Inflammatory macrophage (primary cell): ENCODE measurements at places on chromosomes 4 and X.

DNA sequence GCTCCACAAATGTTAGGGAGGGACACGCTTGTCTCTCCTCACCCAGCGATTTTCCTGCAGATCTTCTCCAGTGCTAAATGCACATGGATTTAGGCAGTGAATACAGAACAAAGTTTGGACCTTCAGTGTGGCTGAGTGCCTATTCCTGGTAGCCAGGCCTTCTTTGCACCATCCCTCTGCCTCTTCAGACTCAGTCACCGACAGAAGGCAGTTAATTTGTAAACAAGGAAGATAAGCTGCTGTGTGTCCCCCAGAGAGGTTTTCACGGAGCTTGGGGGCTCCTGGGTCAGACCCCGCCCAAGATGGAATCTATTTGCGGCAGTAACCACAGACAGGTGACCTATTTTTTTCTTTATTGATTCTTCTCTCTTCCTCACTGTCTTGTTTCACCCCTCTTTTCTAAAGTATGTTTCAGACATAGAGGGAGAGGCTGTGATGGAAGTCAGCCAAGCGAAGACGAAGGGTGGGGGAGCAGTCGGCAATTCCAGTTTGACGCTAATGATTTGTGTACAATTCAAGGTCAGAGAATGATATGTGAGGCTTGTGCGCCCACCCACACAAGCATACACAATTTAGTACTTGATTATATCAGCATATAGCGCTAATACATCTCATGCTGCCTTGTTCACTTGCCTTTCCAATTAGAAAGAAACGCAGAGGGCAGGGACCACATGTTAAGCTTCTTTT lies 200.8 kb downstream of the MGST2 start:
- DNase-seq = no peak

DNA sequence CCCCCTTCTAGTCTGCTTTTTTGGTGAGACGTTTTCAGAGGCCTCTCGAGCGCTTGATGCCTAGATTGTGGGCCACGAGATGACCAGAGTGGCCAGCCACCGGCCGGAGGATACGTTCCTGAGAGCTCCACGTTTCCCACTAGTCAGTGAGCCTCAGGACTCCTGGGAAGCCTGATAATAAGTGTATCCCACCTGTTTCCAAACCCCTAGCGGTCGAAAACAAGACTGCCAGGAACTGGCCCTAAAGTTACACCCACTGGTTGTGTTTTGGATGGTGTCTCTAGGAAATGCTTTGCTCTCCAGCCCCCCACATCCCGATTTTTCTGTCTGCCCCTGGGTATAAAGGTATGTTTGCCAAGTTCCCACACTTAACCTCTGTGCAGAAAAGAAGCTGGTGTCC lies 4.6 kb upstream of the RS1 start:
- no peak for DNase-seq

DNA sequence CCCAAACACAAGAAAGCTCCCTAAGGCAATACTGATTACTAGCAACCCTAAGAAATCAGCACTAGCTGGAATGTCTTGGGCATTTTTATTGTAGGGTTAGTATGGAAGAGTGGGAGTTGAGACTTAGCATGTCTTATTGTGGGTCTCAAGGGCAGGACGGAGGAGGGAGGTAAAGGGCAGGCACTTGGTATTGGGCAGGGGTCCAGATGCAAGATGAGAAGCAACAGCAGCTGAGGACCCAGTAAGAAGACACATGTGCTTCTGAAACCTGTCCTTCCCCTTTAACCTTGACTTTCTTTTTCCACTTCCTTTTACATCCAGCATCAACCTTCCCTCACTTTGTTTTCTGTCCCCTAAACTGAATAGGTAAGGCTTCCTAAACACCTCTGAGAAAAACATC lies 37.4 kb downstream of the LARP7 start:
- no peak for DNase-seq

- no peak for DNase-seq
Measured at GRCh38 chr4:186932196-186932595, 208.5 kb upstream of the FAT1 start.

DNA sequence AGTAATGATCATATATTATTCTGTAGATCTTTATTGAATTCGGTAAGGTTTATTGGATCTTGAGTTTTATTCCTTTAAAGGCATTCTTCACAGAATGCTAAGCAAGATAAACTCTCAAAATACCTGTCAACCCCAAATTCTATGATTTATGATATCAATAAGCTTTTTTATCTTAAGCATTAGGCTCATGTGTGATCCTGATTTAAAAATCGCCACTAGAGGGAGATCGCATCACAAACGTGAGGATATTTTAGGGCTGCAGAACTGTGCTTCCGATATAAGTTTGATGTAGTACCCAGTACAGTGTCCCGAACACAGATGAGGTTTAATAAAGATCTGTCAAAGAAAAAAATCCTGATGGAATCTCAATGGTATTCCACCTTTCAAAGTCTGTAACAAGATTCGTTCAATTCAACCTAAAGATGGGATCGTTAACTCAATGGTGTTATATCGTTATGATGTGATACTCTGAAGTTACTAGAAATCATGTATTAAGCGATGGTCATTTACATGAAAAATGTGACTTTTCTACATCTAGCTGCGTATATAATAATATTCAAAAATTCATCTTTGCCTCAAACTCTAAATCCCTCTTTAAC lies 169.0 kb downstream of the CORIN start:
- DNase-seq = peak; percentile 39

GRCh38 chrX:41478381-41478911 lies 31.3 kb downstream of the NYX start:
- no peak for DNase-seq

DNA sequence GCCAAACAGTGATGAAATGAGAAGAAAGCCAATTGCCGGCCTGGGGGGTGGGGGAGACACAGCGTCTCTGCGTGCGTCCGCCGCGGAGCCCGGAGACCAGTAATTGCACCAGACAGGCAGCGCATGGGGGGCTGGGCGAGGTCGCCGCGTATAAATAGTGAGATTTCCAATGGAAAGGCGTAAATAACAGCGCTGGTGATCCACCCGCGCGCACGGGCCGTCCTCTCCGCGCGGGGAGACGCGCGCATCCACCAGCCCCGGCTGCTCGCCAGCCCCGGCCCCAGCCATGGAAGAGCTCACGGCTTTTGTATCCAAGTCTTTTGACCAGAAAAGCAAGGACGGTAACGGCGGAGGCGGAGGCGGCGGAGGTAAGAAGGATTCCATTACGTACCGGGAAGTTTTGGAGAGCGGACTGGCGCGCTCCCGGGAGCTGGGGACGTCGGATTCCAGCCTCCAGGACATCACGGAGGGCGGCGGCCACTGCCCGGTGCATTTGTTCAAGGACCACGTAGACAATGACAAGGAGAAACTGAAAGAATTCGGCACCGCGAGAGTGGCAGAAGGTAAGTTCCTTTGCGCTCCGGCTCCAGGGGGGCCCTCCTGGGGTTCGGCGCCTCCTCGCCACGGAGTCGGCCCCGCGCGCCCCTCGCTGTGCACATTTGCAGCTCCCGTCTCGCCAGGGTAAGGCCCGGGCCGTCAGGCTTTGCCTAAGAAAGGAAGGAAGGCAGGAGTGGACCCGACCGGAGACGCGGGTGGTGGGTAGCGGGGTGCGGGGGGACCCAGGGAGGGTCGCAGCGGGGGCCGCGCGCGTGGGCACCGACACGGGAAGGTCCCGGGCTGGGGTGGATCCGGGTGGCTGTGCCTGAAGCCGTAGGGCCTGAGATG lies at the start of gene SHOX:
TSS of gene SHOX (plus strand) at position 180 of the 885 bp plus-strand sequence. CDS start at position 287, 107 bp downstream.
- DNase-seq = no peak

DNA sequence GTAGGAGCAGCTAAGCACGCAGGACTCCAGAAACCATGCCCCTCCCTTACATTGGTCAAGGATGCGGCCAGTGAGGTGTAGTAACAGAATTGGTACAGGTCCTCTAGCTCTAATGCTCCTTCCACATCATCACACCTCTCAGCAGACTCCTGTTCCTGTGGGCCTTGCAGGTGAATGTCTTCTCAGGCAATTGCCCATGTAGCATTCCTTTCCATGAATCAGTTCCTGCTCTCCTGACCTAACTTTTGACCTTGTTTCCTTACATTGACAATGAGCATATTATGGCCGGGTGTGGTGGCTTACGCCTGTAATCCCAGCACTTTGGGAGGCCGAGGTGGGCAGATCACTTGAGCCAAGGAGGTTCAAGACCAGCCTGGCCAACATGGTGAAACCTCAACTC lies 31.3 kb downstream of the MAP7D3 start:
- DNase-seq = no peak

DNA sequence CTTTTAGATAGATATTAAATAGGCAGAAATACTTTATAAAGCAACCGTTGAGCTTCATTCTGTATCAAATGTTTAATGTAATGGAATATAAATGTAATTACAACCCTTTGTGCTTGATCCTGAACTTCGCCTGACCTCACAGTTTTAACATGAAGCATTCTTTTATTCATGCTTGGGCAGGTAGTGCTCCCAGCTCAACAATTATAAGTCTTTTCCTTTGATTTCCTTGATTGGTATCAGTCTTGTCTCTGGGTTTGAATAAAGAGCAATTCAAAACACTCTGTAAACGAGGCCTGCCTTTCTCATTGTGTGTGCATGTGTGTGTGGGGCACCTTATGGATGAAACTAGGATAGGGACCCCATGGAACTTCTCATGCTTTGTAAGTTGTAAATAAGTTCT lies 6.8 kb downstream of the METAP1 start:
- DNase-seq = no peak

- DNase-seq = no peak
Measured at GRCh38 chr4:103289186-103289585, 91.0 kb upstream of the CENPE start.

DNA sequence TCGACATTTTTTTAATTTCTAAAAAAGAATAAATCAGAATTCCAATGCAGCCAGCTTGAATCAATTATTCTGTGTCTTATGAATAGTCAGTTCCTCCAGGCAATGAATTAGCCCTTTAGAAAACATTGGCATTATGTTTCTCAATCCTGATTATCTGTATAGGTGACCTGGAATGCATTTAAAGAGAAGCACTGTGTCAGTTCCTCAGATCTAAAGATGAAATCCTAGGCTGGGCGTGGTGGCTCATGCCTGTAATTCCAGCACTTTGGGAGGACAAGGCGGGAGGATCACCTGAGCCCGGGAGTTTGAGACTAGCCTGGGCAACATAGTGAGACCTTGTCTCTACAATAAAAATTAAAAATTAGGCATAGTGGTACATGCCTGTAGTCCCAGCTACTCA lies 43.5 kb downstream of the MND1 start:
- no peak for DNase-seq

- DNase-seq = no peak
Measured at GRCh38 chrX:78573630-78574029, 85.5 kb downstream of the RTL3 start.

DNA sequence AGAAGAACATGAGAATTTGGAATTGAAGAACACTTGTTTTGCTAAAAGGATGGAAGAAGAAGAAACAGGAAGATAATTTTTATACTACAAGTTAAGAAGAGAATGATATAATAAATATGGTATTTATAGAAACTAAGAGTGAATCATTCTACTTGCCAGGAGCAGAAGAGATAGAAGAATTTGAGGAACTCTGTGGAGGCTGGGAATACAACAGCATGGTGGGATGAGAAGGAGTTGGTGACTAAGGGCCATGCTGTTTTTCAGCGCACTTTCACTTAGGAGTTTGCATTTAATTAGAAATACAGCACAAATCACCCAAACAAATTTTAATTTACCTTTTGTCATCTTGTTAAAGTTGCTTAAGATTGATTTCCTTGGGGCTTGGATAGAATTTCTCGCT lies 20.5 kb downstream of the HADH start:
- peak; percentile 19 for DNase-seq

GRCh38 chr4:99847362-99847976 lies 30.8 kb downstream of the DAPP1 start:
- DNase-seq = peak; percentile 32

- no peak for DNase-seq
Measured at GRCh38 chr4:150593996-150594395, 12.0 kb downstream of the MAB21L2 start.

DNA sequence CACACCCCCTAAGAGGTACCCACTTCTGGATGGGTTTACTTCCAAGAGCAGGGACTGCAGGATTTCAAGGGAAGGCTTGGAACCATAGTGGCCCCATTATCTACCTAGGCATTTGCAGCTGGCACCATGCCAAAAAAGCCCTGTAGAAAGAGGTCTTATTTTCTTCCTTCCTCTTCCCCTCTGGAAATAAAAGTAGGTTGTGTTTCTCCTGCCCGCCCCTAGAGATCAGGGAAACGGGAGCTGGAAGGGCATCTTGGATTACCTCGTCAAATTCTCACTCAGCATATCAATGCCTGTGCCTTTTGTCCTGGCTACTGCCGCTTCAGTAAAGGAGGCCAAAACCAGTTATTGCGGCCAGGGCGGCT lies 1.6 kb downstream of the SCD5 start:
- DNase-seq = no peak

GRCh38 chrX:70262952-70263567 lies 3.1 kb upstream of the P2RY4 start:
- DNase-seq = no peak

GRCh38 chr4:39609454-39609931 lies 29.2 kb downstream of the SMIM14 start:
- DNase-seq = peak; percentile 67
